ENCODE measurements at places on chromosomes 6 and 20. TPM values are rescaled to one million over a fixed set of nuclear protein-coding genes. Genes with fewer than 3 reads are reported as not detected.

GRCh38 chr20:51457533-51457932, 85.0 kb downstream of the NFATC2 start:
- DNase-seq, result no peak

- no peak for DNase-seq
These were observed 13.3 kb downstream of the TASP1 start for GRCh38 chr20:13625304-13625979.

DNA sequence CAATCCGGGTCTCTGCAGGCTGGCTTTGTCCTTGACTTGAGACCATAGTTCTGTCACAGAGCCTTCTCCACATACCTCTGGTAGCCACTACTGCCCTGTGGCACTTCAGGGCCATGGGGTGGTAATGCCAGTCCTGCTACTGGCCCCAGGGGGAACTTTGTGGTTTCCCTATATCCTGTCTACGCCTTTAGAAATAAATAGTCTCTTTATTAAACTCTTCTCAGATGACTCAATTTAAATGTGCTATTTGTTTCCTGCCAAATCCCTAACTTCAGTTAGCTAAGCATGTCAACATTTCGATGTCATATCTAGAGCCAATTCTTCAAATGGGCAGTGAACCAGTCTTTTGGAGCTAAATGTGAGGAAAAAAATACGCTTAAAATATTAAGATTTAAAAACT, 60.1 kb downstream of the SEL1L2 start:
- DNase-seq, result no peak

DNA sequence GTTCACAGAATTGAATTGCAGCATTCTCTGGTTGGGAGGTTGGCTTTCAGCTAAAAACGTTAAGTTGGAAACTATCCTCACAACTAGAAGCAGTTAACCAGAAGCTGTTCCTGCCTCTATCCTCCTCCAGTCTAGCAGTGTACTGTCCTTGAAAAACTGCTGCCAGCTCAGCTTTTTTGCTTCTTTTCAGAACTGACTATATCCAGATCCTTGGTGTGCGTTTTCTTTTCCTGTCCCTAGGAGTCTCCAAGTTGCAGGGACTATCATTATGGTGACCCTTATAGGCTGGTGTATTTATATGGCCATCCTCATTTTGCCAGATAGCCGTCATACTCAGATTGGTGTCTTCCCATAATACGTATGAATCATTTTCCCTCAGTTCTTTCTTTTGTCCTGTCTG, 5.5 kb downstream of the ITCH start:
- DNase-seq, result no peak

Gene CST5
- total RNA-seq, result not detected

DNA sequence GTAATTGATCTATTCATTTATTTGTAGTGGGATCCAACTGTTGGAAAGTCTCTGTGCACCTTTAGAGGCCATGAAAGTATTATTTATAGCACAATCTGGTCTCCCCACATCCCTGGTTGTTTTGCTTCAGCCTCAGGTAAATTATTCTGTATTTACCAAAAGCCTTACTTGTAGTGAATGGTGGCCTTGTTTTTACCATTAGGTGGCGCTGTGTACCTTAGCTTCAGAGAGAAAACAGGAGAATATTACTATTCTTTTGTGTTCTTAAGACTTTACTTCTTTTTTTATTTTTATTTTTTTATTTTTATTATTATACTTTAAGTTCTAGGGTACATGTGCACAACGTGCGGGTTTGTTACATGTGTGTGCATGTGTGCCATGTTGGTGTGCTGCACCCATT, 23.7 kb downstream of the PEX7 start:
- DNase-seq, result no peak

Measured in left lobe of liver (tissue), 2 donors.